Tibial artery (tissue), 4 donors: ENCODE measurements at places on chromosomes 5 and 9.

DNA sequence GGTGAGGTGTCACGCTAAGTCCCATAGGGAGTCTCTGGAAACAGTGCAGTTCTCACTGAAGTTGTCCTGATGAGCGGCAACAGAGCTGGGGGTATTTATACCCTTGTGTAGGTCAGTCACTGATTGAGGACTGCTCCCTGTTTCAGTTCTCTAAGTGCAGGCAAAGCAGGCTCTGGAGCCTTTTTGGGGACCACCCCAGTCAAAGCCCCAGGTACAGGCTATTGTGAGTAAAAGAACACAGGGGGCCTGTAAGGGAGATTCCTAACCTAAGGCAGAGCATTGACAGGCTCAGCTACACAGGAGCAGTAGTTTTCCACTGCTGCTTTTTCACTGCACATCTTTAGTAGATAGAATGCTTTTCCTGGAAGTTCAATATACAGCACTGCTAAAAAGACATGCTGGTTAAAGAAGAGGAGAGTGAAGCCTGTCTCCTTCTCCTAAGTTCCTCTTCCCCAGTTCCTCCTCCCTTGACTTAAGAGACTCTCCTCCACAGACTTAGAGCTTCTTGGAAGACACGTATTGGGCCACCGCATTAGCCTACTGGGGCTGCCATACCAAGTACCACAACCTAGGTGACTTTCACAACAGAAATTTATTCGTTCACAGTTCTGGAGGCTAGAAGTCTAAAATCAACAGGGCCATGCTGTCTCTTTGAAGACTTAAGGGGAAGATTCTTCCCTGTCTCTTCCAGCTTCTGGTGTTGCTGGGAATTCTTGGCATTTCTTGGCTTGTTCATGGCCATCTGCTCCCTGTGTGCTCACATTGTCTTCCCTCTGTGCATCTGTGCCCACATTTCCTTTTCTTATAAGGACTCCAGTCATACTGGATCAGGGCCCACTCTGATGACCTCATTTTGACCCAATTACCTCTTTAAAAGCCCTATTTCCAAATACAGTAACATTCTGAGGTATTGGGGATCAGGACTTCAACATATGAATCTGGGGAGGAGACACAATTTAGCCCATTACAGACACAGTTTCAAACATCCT, 221.0 kb downstream of the ESM1 start:
- no peaks in the 10 kb centered on the region for H3K27me3 ChIP-seq
- H3K4me3 ChIP-seq, result no peak overlapping the region
- no peak for DNase-seq

GRCh38 chr5:33891788-33892619, at the start of gene ADAMTS12:
Gene ADAMTS12 (minus strand): TSS chr5:33891990. CDS start chr5:33891856, 134 bp downstream.
- peak within 1 kb of the TSS; percentile 57 for H3K27ac ChIP-seq
- peak within 1 kb of the TSS; percentile 67 for H3K4me3 ChIP-seq
- no peak for DNase-seq
- H3K4me1 ChIP-seq, result peaks cover 53% of the 10 kb centered on the region
- H3K36me3 ChIP-seq, result no peaks in the 10 kb centered on the region

DNA sequence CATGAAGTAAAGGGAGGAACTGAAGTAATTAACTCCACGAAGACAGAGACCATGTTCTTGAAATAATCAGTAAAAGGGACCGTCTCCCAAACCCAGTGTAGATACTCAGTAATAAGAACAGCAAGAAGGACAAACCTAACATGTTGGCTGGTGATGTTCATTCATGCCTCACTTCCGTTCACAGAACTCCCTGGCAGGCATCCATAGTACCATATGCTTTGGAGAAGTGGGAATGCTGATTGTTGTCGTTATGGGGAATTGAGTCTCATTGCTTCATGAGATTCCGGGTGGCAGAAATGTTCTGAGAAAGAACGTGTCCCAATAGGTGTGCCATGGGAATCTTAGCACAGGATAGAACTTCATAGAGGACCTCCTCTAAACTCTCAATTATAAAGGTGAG, 452.3 kb downstream of the ZSWIM6 start:
- no peak overlapping the region for H3K27ac ChIP-seq
- no peaks in the 10 kb centered on the region for H3K4me1 ChIP-seq
- no peaks in the 10 kb centered on the region for H3K36me3 ChIP-seq
- DNase-seq, result peak; percentile 35

- no peak overlapping the region for H3K4me3 ChIP-seq
- DNase-seq, result no peak
- H3K27me3 ChIP-seq, result no peaks in the 10 kb centered on the region
- H3K4me1 ChIP-seq, result peaks cover 6% of the 10 kb centered on the region
These were observed 100.0 kb upstream of the IL6ST start for GRCh38 chr5:56094579-56095361.

- no peak overlapping the region for H3K27ac ChIP-seq
- DNase-seq, result no peak
- no peaks in the 10 kb centered on the region for H3K36me3 ChIP-seq
- H3K4me1 ChIP-seq, result no peaks in the 10 kb centered on the region
These were observed 123.2 kb downstream of the FGF18 start for GRCh38 chr5:171542525-171543140.

DNA sequence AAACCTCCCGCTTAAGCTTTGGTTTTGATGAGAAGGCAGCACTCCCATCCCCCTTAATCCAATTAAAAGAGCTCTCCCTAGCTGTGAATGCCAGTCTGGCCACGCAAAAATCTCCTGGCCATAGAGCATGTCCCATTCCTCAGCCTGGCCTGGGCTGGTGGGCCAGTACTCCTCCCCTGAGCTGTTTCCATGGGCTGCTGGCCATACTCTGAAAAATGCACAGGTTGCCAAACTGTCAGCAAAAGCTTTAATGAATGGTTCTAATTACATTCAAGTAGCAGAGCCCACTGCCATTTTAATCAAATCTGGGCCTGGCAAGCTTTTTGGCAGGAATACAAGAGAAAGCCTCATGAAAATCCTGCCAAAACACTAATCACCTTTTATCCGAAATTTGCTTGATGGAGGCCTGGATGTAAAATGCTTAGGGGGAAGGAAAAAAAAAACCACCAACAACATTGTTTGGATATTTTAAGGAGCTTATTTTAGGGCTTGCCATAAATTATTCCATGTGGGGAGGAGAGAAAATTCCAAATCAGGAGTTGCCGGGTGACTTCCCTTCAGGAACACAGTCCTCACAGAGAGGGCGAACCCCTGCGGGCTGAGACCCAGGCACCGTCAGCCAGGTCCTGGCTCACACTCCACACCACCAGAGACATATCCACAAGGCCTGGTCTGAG, 243.3 kb downstream of the SEC61B start:
- peak overlapping the region; percentile 74 for H3K27ac ChIP-seq
- H3K36me3 ChIP-seq, result no peaks in the 10 kb centered on the region
- DNase-seq, result no peak

- H3K36me3 ChIP-seq, result no peaks in the 10 kb centered on the region
- no peaks in the 10 kb centered on the region for H3K4me1 ChIP-seq
- H3K4me3 ChIP-seq, result no peak overlapping the region
- H3K27ac ChIP-seq, result no peak overlapping the region
- H3K27me3 ChIP-seq, result no peaks in the 10 kb centered on the region
- DNase-seq, result no peak
These were observed 22.8 kb upstream of the SCGB3A2 start for GRCh38 chr5:147855774-147856069.

- no peaks in the 10 kb centered on the region for H3K4me1 ChIP-seq
- H3K27me3 ChIP-seq, result no peaks in the 10 kb centered on the region
- H3K4me3 ChIP-seq, result no peak overlapping the region
- no peak overlapping the region for H3K27ac ChIP-seq
- H3K36me3 ChIP-seq, result peaks cover 34% of the 10 kb centered on the region
These were observed 213.2 kb downstream of the TRIO start for GRCh38 chr5:14356305-14356704.

GRCh38 chr5:56759521-56760216, 55.7 kb upstream of the MAP3K1 start:
- no peak for DNase-seq
- H3K36me3 ChIP-seq, result no peaks in the 10 kb centered on the region
- no peak overlapping the region for H3K4me3 ChIP-seq

DNA sequence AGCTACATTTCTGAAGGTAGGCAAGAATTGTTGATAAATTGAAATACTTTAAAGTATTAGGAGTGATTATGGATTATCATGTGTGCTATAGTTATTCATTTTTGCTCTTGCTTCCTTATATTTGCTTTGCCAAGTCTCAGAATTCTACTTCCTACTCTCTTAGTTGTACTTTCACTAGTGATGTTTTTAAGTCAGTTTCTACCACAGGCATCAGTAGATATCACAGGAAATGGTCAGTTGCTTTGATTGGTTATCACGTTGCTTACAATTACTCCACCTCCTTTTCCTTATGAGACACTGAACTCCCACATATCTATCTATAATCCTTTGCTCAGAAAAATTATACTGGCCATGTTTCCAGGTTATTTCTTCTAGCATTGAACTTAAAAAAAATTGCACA, 472.8 kb downstream of the DMRTA1 start:
- H3K27me3 ChIP-seq, result no peaks in the 10 kb centered on the region
- H3K4me3 ChIP-seq, result no peak overlapping the region
- H3K4me1 ChIP-seq, result no peaks in the 10 kb centered on the region

DNA sequence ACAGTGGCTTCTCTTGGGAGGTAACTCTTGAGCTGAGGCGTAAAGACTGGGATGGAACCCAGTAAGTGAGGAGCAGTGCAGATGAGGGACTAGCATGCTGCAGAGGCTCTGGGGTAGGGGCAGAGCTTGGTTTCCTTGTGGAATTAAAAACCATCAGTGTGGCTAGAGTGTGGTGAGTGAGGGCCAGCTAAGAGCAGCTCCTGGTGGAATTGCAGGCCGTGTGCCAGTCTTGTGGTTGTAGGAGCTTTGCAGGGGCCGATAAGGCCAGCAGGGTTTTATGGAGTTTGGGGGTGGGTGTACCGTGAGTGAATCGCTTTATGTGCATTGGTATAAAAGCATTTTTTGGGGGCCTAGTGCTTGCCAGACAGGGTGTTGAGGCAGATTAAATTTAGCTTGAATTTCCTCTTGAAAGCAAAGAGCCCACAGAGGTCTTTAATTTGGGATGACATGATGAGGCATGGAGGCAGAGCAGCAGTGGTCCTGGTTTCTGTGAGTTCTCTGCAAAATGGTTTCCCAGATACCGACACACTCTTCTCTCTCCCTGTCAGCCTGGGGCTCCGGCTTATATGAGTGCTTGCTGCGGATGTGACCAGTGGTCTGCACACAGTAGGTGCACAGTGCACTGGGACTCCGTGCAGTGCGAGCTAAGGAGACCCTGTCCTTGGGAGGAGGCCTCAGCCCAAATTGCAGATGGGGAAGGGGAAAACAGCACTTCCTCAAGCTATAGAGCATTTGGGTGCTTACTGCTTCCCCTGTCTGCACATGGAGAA, 176.4 kb upstream of the PITX1 start:
- H3K27me3 ChIP-seq, result no peaks in the 10 kb centered on the region
- H3K4me1 ChIP-seq, result peaks cover 31% of the 10 kb centered on the region

- H3K27ac ChIP-seq, result no peak overlapping the region
- H3K36me3 ChIP-seq, result no peaks in the 10 kb centered on the region
- peaks cover 26% of the 10 kb centered on the region for H3K4me1 ChIP-seq
- DNase-seq, result no peak
- no peak overlapping the region for H3K4me3 ChIP-seq
These were observed 12.0 kb upstream of the B4GALT1 start for GRCh38 chr9:33178972-33179697.

DNA sequence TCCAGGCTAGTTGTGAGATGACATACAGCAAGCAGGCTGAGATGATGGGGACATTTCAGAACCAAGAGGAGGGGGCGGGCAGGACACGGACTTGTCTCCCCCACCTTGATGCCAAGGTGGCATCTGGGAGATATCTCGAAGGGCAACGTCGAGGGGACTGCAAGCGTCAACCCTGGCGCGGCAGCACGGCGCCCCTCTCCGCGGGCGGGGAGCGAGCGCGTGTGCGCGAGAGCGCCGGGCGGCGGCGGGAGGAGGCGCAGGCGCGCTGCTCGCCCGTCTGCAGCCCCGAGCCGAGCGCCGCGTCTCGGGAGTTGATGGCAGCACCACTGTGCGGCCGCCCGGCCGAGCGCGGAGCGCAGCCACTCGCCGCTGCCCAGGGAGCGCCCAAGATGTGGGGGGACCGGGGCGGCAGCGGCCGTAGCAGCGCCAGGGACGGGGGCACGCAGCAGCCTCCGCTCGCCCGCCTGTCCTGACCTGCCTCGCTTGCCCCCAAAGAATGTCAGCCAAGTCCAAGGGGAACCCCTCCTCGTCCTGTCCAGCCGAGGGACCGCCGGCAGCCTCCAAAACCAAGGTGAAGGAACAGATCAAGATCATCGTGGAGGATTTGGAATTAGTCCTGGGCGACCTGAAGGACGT, at the start of gene PRR16:
Gene PRR16, plus strand, starts transcription at position 310 of the 636 bp plus-strand sequence.
- DNase-seq, result peak; percentile 46
- H3K4me3 ChIP-seq, result peak within 1 kb of the TSS; percentile 64
- no peaks in the 10 kb centered on the region for H3K36me3 ChIP-seq

GRCh38 chr5:127590156-127590722, 58.6 kb upstream of the CTXN3 start:
- no peak overlapping the region for H3K4me3 ChIP-seq
- H3K27ac ChIP-seq, result no peak overlapping the region
- DNase-seq, result no peak

- no peaks in the 10 kb centered on the region for H3K27me3 ChIP-seq
- H3K27ac ChIP-seq, result no peak overlapping the region
- H3K4me1 ChIP-seq, result peaks cover 29% of the 10 kb centered on the region
- peak; percentile 80 for DNase-seq
These were observed 3.8 kb downstream of the CREB3 start for GRCh38 chr9:35736201-35736633.

GRCh38 chr5:126129431-126129830, 293.8 kb upstream of the GRAMD2B start:
- no peak for DNase-seq
- H3K27me3 ChIP-seq, result no peaks in the 10 kb centered on the region
- no peak overlapping the region for H3K27ac ChIP-seq
- H3K4me1 ChIP-seq, result peaks cover 11% of the 10 kb centered on the region

GRCh38 chr9:133669182-133669801, 33.1 kb downstream of the DBH start:
- H3K4me3 ChIP-seq, result no peak overlapping the region
- no peak overlapping the region for H3K27ac ChIP-seq
- peaks cover 63% of the 10 kb centered on the region for H3K27me3 ChIP-seq

GRCh38 chr5:168710706-168711105, 131.5 kb upstream of the PANK3 start:
- peaks cover 15% of the 10 kb centered on the region for H3K36me3 ChIP-seq
- H3K4me3 ChIP-seq, result no peak overlapping the region
- no peak for DNase-seq
- H3K27me3 ChIP-seq, result no peaks in the 10 kb centered on the region
- no peak overlapping the region for H3K27ac ChIP-seq

- H3K4me3 ChIP-seq, result no peak overlapping the region
- no peaks in the 10 kb centered on the region for H3K27me3 ChIP-seq
- DNase-seq, result no peak
- H3K27ac ChIP-seq, result no peak overlapping the region
- H3K4me1 ChIP-seq, result no peaks in the 10 kb centered on the region
- H3K36me3 ChIP-seq, result no peaks in the 10 kb centered on the region
These were observed 396.5 kb downstream of the ANXA1 start for GRCh38 chr9:73548201-73548600.

GRCh38 chr9:95057101-95057500, 260.4 kb downstream of the FANCC start:
- peak overlapping the region; percentile 83 for H3K27ac ChIP-seq
- H3K4me3 ChIP-seq, result peak overlapping the region; percentile 43

- H3K27me3 ChIP-seq, result no peaks in the 10 kb centered on the region
- H3K36me3 ChIP-seq, result no peaks in the 10 kb centered on the region
- H3K4me1 ChIP-seq, result no peaks in the 10 kb centered on the region
- no peak overlapping the region for H3K27ac ChIP-seq
- no peak overlapping the region for H3K4me3 ChIP-seq
These were observed 334.5 kb upstream of the IRX4 start for GRCh38 chr5:2217219-2217618.

GRCh38 chr5:147509710-147510651, at the start of gene DPYSL3:
Gene DPYSL3 (minus strand): TSS chr5:147510068. CDS start chr5:147509858, 210 bp downstream.
- DNase-seq, result peak; percentile 84
- no peaks in the 10 kb centered on the region for H3K4me1 ChIP-seq
- H3K27ac ChIP-seq, result peak within 1 kb of the TSS; percentile 76
- H3K36me3 ChIP-seq, result no peaks in the 10 kb centered on the region
- peak within 1 kb of the TSS; percentile 83 for H3K4me3 ChIP-seq
